Left kidney (tissue), 8 donors: ENCODE measurements at places on chromosomes 1 and 21. TPM values are rescaled to one million over a fixed set of nuclear protein-coding genes. Genes with fewer than 3 reads are reported as not detected.

Gene ORC1
- 10.4 TPM for polyA plus RNA-seq

DNA sequence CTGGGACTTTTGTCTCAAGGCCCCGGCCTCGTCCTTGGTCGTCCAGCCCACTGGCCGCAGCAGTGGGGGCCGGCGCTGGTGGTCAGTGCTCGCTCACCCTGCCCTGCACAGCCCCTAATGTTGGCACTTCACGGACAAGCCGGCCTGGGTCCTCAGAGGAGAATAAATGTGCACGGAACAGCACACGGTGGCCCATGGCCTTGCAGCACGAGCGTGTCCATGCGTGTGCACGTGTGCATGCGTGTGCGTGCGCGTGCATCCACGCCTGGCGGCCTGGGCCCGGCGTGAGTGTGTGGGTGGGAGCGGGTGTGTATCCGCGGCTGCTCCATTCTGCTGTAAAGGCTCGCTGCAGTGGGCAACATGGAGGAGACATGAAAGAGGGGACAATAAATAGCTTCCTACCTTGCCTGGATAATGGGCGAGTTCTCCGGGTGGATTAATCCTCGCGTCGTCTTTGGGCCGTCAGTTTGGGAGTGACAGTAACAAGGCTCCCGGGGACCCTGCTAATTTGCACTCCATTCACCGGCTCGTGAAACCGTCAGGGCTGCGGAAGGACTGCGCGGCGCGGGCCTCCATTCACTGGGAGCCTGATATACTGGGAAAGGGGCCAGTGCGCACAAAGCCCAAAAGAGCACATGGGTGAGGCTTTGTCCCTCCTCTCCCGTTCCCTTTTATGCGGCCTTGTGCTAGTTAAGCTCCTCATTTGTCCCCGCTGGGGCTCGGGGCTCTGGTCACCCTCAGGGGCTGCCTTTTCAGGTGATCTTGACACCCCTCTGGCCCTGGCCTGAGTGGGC is 142.8 kb downstream of the PRDM16 start:
- no peak for DNase-seq

- no peak for DNase-seq
These were observed 128.0 kb downstream of the NPHP4 start for GRCh38 chr1:5864256-5864655.

Gene CHODL
- polyA plus RNA-seq = 51.1 TPM

GRCh38 chr1:239719642-239720258 is 333.4 kb downstream of the CHRM3 start:
- DNase-seq = no peak

- DNase-seq = no peak
These were observed 247.5 kb downstream of the LMX1A start for GRCh38 chr1:165109013-165109412.

GRCh38 chr1:156414461-156415064 is 45.6 kb downstream of the RHBG start:
- DNase-seq = peak; percentile 41

DNA sequence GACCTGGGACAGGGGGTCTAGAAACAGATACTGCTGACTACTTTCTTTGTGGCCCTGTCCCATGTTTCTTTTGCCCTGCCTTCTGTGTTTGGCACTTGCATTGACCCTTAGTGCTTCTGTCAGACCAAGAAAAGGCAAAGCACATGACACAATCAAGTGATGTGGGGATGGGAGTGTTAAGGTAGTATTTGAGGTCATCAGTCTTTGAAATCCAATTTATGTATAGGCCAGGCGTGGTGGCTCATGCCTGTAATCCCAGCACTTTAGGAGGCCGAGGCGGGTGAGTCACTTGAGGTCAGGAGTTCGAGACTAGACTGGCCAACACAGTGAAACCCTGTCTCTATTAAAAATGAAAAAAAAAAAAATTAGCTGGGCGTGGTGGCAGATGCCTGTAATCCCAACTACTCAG is 26.0 kb downstream of the SERBP1 start:
- no peak for DNase-seq

DNA sequence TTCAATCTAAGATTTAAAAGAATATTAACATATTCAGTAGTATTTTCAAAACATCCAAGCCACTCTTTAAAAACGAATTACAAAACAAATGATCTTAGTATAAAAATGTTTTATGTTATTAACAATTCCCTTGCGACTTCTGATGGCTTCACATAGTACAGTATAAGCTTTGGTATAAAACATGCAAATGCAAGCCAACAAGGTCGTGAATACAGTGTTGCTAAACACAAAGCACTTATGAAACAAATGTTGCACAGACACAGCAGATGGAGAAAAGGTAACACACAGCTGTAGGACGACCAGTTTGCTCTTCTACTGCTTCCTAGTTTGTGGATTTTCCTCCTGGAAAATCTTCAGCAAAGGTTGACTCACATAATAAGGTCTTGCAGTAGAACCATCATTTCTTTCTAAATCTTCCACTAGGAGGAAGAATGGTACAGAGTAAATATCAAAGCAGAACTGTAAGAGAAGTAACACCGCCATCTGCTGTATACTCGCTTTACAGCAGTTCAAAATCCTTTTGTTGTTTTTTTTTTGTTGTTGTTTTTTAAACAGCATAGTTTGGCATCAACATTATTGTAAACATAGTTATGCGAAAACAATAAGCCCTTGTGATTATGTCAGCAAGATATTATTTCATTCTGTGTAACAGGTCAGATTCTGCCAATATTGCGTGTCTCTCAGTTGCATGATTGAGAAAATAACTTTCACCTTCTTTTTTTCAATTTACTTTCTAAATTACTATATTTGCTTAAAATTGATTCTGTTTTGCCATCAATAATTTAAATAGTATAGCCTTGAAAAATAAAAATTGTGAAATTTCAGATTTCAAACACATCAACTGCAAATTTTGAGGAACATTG is 69.5 kb downstream of the LHX8 start:
- peak; percentile 29 for DNase-seq

GRCh38 chr1:48498096-48498791 is 26.2 kb upstream of the SPATA6 start:
- peak; percentile 72 for DNase-seq

DNA sequence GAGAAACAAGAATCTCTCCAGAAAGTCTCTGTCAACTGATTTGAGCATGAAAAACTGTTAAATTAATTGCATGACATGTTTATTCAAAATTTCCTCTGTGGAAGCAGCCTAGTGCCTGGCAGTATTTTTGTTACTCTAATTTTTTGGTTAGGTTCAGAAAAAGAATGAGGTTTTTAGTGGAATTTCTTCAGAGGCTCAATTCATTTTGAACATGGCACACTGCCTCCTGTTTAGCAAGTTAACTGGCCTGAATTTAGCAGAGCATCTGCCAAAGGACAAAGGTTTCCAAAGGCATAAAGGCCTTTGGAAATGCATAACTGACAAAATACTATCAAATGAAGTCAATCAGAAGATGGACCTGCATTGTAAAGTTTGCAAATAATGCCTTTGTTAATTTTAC is 1326.5 kb downstream of the PLA2G4A start:
- no peak for DNase-seq

DNA sequence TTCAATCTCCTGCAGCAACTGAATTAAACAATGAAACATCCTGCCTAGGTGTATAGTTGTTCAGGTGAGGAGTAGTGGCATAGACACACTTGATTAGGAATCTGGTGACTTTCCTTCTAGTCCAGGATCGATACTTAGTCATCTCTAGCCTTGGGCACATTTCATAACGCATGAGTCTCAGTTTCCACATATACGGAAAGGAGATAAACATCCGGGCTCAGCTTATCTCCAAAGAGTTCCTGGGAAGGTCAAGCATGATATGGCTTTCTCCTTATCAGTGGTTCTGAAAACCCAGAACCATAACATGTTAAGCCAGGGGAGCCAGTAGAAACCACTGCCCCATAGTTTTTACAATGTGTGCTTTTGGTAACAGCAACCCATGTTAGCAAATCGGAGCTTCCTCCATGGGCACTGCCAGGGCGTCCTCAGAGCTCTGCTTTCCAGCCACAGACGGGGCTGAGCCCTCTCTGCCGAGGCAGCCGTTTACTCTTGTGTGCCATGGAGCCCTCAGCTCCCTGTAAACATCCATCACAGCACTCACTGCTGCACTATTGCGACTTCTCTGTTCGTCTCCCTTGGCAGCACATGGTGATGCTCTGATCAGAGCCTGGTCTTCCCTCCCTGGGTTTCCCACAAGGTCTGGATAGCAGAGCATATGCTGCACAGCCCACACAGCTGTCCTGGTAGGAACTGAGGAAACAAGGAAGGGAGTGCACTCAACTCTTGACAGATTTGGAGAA is 34.6 kb downstream of the RUNX1 start:
- DNase-seq = no peak

GRCh38 chr1:214004014-214004413 is 16.2 kb downstream of the PROX1 start:
- DNase-seq = no peak

GRCh38 chr1:83033682-83034081 is 965.2 kb downstream of the TTLL7 start:
- no peak for DNase-seq

Gene ETV3L
- polyA plus RNA-seq = not detected

DNA sequence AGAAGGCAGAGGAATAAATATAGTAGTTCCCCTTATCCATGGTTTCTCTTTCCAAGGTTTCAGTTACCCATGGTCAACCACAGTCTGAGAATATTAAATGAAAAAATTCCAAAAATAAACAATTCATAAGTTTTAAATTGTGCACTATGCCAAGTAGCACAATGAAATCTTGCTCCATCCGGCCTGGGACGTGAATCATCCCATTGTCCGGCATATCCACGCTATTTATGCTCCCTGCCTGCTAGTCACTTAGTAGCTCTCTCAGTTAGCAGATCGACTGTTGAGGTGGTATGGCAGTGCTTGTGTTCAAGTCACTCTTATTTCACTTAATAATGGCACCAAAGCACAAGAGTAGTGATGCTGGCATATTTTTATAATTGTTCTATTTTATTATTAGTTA is 58.6 kb upstream of the ARHGAP29 start:
- DNase-seq = no peak

Gene EDN2
- polyA plus RNA-seq = 2.1 TPM

DNA sequence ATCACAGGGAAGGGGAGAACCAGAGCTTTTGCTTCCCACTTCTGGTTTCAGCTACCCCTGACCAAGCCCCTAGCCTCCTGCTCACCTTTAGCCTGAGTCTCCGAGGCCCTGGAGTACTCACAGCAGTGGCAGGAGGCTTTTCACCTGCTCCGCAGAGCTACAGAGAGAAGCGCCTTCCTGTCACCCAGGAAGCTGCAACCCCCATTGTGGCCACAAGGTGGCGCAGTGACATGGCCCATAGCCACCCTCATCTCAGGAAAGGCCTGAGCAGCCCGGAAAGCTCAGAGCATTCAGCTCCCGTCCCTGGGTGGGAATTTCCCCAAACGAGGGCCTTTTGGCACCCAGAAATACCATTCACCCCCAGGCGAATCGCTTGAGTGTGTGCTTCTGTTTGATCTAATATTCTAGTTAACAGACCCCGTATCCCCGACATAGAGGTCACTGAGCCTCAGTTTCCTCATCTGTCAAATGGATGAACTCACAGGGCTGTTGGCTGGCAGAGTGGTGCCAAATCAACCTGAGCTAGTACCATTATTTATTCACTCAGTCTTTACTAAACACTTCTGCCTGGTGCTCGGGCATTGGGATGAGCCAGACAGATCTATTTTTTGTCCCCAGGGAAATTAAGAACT is 25.3 kb downstream of the A3GALT2 start:
- peak; percentile 82 for DNase-seq

DNA sequence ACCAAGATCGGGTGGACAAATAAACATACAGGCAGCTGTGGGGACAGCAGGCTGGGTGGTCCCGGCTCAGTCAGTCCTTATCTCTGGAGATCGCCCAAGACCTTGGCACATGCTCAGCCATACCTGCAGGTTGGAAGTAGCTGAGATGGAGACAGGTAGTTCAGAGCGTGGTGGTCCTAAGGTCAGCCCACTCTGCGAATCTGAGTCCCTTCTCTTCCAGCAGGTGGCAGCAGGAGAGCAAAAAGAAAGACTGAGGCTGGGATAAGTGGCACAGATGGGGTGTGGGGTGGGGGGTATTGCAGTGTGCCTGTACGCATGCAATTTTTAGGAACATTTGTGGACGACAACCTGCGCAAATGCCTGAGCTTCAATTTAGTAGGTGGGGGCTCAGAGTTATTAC is 104.9 kb downstream of the TENT5C start:
- DNase-seq = no peak

- peak; percentile 96 for DNase-seq
These were observed 382 bp upstream of the RASAL2 start for GRCh38 chr1:178093494-178093950.

- DNase-seq = no peak
These were observed 3.0 kb downstream of the SPATA46 start for GRCh38 chr1:162373541-162374260.

- DNase-seq = no peak
These were observed 17.1 kb upstream of the PINK1 start for GRCh38 chr1:20615946-20616846.

DNA sequence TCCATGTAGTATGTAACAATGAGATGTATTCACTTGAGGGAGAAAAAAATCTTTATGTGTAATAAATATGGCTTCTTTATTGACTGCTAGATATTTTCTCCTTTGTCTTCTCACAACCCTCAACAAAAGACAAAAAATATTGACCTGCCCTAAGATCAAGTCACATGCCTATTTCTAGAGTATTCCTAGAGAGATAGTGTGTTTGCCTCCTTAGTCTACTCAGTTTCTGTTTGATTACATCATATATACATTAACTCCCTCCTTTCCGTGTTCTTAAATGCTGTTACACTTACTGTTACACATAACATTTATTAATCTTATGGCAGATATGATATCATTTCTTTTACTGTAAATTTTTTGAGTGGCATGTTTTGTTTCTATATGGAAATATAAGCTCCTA is 281.6 kb upstream of the RGS18 start:
- DNase-seq = no peak

DNA sequence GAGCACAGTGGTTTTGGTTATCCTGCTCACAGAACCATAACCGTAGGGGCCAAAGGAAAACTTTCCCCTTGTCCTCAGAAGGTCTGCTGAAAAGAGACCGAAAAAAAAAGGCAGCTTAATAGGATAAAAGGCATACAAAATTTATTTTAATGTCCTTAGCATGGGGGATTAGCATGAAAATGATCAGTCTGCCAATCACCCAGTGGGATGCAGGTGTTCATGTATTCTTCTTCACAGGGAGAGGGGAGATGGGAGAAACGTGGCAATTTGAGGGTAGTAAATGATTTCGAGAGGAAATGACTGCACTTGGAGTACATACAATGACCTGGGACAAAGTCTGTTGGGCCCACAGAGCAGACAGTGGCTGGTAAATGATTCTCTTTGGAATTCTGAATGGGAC is 194.0 kb downstream of the AJAP1 start:
- DNase-seq = no peak
